Hypothalamus (tissue), 51 donors: ENCODE measurements at places on chromosomes 13 and 19.

DNA sequence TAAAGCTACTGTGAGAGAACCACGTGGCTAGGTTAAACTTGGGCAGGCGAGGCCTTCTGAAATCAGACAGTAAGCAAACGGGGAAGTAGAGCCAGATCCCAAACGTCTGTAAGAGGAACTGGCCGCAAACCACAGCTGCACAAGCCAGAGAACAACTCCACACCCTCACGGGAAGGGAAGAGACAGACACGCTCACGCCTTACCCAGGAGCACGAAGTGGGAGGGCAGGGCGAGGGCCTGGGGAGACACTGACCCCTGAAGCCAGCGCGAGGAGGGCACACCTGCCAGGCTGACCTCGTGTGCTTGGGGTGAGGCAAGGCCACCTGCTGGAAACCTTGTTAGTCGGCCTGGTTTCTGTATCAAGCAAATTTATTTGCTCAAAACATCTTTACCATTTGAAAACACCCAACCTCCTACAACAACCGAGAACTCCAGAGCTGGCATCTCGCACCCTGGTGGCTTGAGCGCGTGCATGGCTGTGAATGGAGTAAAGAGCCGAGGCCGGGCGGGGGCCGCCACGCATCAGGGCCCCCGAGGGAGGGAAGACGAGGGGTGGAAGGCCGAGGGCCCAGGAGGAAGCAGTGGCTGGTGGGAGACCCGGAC, 7.3 kb downstream of the POLR2E start:
- no peak for DNase-seq

- DNase-seq: peak; percentile 24
Measured at GRCh38 chr13:112172641-112173251, 105.8 kb downstream of the SOX1 start.

DNA sequence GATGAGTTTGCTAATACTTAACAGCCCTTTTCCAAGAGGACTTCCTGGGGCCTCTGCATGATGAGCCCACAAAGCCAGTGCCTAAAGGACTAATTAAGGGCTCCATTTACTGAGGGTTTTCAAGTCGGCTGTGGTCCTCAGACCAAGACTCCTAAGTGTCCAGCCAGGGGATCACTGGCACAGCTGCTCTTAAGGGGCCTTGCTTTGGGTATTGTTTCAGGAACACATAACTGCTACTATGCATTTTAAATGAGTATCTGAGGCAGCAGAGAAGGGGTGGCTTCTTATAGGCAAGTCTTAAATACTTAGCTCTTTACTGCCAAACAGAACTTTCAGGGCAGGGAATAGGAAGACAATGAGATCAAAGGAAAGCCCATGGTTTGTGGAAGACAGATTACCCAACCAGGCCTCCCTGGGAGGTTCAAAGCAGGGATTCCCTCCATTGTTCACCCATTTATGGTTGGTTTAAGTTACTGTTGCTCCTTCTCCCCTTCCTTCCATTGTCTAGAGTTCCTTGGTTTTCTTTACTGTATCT, 61.9 kb downstream of the TNFRSF19 start:
- no peak for DNase-seq

DNA sequence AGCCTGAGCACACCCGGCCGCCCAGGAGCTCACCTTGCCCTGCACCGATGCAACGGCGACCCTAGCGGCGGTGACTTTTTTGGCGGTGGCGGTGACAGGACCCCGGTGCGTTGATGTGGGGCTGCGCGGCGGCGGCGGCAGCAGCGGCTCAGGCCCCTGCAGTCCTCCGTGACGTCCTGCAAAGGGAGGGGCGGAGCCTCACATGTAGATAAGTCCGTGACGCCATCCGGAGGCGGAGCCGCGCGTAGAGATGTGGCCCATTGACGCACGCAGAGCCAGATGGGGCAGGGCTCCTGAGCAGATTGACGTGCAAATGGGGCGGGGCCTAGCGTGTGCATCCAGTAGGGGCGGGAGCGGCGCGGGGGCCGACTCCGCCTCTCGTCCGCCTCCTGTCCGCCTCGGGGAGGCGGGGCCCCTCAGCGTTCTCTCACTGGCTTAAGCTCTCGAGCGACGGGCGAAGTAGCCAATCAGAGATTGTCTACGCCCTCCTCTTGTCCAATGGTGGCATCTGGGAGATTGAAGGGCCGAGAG, at the start of gene RAB3A:
Gene RAB3A (minus strand): TSS at position 180 of the 531 bp plus-strand sequence. CDS start 1,302 bp downstream, outside the sequence.
- DNase-seq: peak; percentile 100

DNA sequence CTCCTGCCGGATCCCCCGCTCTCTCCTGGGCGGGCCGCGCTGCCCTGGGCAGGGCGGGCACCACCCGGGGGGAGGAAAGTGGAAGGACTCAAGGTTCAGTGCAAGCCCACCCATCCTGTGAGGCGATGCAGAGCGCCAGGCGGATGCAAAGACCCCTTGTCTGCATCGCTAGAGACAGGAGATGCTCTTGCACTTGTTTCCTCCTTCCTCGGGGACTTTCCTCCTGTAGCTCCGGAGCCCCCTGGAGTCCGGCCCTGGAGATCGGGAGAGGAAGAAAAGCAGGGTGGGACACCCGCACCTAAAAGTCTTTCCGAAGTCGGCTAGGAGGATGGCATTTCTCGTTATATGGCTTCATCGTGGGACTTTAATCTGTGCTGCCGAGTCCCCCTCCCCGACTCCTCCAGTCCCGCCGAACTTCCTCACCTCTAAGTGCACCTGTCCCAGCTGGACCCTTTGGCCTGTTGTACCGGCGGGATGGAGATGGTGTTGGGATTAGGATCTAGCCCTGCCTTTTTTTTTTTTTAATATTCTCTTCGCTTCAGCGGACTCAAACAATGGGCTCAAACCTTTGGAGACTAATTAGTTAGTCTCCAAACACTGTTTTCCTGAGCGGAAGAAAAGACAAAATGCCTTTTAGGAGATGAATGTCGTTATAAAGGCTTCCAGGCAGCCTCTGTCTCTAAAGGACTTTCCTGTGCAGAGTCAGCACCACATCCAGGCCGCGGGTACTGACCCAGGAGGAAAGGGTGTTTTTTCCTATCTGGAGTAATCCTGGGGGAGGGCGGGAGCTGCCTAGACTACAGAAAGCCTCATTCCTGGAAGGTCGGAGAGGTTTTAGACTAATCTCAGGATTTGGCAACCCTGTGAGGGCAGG, 725 bp downstream of the FAM124A start:
- peak; percentile 9 for DNase-seq

- no peak for DNase-seq
Measured at GRCh38 chr13:84648069-84648640, 765.9 kb upstream of the SLITRK1 start.

DNA sequence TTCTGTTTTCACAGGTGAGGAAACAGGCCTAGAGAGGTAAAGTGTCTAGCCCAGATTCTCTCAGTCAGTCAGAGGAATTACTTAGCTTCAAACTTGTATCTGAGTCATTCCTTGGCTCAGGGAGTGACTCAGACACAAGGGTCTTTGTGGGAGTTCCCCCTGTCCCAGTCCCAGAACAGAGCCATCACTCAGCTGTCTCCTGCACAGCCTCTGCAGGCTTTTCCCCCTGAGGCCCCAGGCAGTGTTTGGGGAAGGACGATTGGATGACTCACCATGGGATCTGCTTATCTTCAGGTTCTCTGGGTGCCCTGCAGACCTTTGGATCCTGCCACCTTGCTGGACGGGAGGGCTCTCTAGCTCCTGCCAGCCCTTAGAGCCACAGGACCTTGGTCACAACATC, 13.2 kb downstream of the ZNF793 start:
- no peak for DNase-seq

GRCh38 chr19:58555920-58556621, 1.2 kb upstream of the CHMP2A start:
- no peak for DNase-seq

DNA sequence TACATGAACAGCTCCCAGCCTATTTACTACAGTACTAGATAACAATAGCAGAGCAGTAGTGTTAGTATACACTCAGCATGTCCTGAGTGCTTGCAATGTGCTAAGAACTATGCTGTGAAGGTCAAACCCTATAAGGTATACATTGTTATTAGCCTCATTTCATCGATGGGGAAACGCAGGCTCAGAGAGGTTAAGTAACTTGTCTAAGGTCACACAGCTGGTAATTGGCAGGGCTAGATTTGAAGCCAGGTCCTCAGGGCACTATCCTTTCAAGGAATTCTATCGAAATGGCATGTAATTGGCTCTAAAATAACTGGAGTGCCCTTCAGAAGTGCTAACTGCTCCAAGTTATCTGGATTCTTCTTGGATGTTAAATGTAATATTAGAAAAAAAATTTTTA, 295.6 kb downstream of the ZNF536 start:
- no peak for DNase-seq

DNA sequence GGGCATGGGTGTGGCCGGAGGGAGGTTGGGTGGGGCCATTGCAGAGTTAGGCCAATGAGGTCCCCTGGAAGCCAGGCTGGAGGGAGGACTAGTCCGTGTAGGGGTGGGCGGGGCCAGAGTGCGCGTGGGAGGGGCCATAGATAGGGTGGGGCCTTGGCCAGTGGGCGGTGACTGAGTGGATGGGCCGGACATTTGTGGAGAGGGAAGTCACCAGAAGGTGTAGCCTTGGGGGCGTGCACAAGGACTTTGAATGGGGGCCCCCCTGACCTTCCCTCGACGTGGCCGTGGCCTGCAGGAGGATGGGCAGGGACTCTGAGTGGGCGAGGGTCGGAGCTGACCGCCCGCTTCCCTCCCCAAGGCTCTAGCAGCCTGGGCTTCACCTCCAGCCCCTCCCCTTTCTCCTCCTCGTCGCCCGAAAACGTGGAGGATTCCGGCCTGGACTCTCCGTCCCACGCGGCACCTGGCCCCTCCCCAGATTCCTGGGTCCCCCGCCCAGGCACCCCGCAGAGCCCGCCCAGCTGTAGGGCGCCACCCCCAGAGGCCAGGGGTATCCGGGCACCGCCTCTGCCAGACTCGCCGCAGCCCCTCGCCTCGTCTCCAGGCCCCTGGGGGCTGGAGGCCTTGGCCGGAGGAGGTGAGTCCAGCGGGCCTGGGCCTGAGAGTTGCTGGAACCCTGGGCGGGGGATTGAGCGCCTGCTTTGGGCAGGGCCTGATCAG, 16.5 kb upstream of the B3GNT3 start:
- no peak for DNase-seq

DNA sequence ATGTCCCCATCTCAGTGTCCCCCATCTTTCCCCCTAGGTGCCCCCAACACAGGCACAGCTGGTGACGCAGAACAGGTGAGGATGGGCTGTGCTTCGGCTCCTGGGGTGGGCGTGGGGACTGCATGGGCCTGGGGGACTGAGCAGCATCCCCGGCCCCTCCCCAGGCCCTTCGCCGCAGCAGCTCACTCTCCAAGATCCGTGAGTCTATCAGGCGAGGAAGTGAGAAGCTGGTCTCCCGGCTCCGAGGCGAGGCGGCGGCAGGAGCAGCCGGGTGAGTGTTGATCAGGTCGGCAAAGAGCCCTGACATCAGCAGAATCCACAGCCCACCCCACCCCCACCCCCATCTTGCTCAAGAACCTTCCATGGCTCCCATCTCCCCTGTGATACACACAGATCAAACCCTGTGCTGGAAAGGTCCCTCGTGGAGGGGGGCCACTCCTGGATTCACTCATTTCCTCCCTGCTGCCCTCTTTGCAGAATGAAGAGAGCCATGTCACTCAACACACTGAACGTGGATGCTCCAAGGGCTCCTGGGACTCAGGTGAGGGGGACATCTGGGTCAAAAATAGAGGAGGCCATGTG, 10.0 kb downstream of the KLC3 start:
- no peak for DNase-seq

DNA sequence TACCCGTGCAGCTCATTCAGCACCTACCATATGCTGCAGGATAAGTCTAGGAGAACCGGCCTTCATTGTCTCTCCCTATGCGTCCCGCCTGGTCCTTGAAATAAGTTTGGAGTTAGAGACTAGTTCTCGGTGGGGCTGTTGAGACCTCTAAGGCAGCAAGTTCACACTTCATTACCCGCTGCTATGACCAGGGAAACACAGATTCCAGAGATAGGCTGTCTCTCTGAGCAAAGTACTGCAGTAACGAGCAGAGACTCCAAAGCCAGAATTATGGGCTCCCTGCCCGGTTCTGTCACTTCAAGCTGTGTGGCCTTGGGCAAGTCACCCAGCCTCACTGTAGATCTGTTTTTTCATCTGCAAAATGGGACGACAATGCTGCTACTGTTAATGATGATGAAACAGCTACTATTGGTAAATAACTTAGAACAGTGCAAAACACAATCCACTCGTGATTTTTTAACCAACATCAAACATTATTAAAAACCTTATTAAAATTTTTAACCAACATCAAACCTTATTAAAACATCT, 184.1 kb downstream of the USP12 start:
- no peak for DNase-seq

DNA sequence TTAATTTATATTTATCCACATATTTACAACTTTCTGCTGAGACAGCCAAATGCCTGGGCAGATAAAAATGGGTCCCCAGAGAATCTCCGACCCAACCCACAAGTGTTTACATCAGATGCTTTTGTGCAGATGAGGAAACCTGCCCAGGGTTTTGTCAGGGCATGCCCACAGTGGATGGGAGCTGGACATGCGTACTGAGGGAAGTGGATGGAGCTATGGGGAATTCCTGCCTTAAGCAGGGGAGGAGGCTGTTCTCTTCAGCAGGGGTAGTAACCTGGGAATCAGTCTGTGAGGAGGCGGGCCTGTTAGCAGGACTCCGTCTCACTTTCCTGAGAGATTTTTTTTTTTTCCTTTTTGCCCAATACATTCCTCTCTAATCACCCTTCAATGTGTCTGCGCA, 122.9 kb downstream of the RFC3 start:
- no peak for DNase-seq

DNA sequence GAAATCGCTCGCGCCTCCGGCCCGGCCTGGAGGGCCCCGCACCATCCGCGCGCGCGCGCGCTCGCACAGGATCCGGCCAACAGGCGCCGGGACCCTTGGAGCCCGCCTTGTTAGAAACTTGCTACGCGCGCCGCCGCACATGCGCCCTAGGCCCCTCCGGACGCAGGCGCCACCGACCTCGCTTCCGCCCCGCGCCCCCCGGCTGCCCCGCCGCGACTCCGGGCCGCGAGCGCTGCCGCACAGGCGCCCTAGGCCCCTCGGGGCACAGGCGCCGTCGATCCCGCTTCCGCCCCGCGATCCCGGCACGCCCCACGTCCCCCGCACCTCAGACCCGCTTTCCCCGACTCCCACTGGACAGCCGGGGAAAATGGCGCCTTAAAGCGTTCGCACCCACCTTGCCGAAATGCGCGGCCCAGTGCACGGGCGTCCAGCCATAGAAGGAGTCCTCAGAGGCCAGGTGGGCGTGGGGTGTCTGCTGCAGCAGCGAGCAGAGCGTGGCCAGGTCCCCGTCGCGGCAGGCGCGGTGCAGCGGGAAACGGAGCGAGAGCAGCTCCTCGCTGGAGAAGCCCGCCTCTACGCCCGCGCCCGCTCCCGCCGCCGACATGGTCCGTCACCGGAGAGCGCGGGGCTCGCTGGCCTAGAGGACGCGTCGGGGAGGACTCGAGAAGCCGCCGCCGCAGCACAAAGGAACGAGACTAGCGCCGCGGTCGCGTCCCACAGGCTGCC, 375 bp downstream of the ANKRD10 start:
- peak; percentile 82 for DNase-seq

DNA sequence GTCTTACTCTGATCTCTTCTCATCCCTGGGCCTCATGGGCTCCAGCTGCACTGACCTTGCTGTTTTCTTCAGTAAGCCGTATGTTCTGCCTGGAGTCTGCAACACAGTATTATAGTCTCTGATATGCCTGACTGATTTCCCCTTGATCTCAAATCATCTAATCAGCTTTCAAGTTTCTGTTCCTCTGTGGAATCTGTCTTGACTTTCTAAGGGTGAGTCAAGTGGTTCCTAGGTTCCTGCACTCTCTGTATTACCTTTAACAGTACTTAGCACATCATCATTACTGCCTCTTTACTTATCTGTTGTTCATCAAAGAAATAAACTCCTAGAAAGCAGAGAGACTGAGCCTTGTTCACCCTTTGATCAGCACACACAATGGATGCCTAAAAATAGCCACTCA, 350.7 kb downstream of the LMO7 start:
- no peak for DNase-seq
